ENCODE measurements at places on chromosomes 6 and 20. TPM values are rescaled to one million over a fixed set of nuclear protein-coding genes. Genes with fewer than 3 reads are reported as not detected.

The C20orf141 gene
- not detected for total RNA-seq

The GTSF1L gene
- total RNA-seq = 0.32 TPM

The RRAGD gene
- total RNA-seq = 0.30 TPM

The PAX1 gene
- not detected for total RNA-seq

The NMBR gene
- total RNA-seq = not detected

The PLCB1 gene
- total RNA-seq = 18.5 TPM

The NT5DC1 gene
- 2.9 TPM for total RNA-seq

The HLA-DPA1 gene
- 0.65 TPM for total RNA-seq

The SNAI1 gene
- total RNA-seq = 0.46 TPM

The PPP1R14C gene
- total RNA-seq = not detected

The GSS gene
- total RNA-seq = 55.2 TPM

The THEMIS gene
- not detected for total RNA-seq

The CD83 gene
- 1.2 TPM for total RNA-seq

The TFAP2D gene
- total RNA-seq = not detected

The MICB gene
- 23.4 TPM for total RNA-seq

The IP6K3 gene
- not detected for total RNA-seq

The HDGFL1 gene
- not detected for total RNA-seq

The ADGRF5 gene
- 2.9 TPM for total RNA-seq

The ABHD16B gene
- total RNA-seq = not detected

The WFDC10B gene
- total RNA-seq = not detected

The TXLNB gene
- 0.15 TPM for total RNA-seq

The OOEP gene
- total RNA-seq = not detected

The WTAP gene
- total RNA-seq = 129 TPM

The MYL9 gene
- 1.7 TPM for total RNA-seq

The ANGPT4 gene
- total RNA-seq = not detected

The SYCP2L gene
- total RNA-seq = not detected

Measured in epithelial cell of umbilical artery (primary cell).